ENCODE measurements at places on chromosomes 5 and 9. TPM values are rescaled to one million over a fixed set of nuclear protein-coding genes. Genes with fewer than 3 reads are reported as not detected.

Gene ARL10
- 7.9 TPM for total RNA-seq

Gene IFNA13
- total RNA-seq: not detected

Gene IFNA14
- total RNA-seq: not detected

GRCh38 chr5:129496421-129496820 lies 36.3 kb downstream of the ADAMTS19 start:
- H3K4me3 ChIP-seq: no peak overlapping the region
- H3K27ac ChIP-seq: no peak overlapping the region
- no peaks in the 10 kb centered on the region for H3K27me3 ChIP-seq
- no peaks in the 10 kb centered on the region for H3K4me1 ChIP-seq

DNA sequence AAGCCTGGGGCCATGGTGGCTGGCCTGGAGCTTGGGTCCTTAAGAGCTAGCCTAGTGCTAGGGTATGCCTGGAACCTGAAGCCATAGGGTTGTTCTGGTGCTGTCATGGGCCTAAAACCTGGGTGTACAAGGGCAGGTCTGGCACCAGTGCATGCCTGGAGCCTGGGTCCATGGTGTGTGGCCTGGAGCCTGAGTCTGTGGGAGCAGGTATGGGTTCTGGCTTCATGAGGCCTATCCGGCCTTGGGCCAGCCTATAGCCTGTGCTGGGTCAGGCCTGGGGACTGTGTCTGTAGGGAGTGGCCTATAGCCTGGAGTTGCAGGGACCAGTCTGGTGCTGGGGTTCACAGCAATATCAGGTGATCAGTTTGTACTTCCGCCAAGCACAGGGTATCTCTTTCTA lies 347.2 kb upstream of the MEF2C start:
- H3K27ac ChIP-seq: no peak overlapping the region
- H3K4me3 ChIP-seq: no peak overlapping the region
- DNase-seq: no peak
- no peaks in the 10 kb centered on the region for H3K4me1 ChIP-seq
- no peaks in the 10 kb centered on the region for H3K36me3 ChIP-seq

GRCh38 chr9:126499911-126500599 lies 113.7 kb upstream of the LMX1B start:
- peak overlapping the region; percentile 84 for H3K4me3 ChIP-seq
- H3K27me3 ChIP-seq: no peaks in the 10 kb centered on the region
- H3K36me3 ChIP-seq: no peaks in the 10 kb centered on the region
- DNase-seq: peak; percentile 61
- H3K27ac ChIP-seq: no peak overlapping the region

GRCh38 chr5:138884554-138884953 lies 9.4 kb upstream of the LRRTM2 start:
- H3K4me1 ChIP-seq: peaks cover 6% of the 10 kb centered on the region
- no peaks in the 10 kb centered on the region for H3K27me3 ChIP-seq
- no peak for DNase-seq
- H3K4me3 ChIP-seq: no peak overlapping the region
- H3K36me3 ChIP-seq: peaks cover 39% of the 10 kb centered on the region
- no peak overlapping the region for H3K27ac ChIP-seq

DNA sequence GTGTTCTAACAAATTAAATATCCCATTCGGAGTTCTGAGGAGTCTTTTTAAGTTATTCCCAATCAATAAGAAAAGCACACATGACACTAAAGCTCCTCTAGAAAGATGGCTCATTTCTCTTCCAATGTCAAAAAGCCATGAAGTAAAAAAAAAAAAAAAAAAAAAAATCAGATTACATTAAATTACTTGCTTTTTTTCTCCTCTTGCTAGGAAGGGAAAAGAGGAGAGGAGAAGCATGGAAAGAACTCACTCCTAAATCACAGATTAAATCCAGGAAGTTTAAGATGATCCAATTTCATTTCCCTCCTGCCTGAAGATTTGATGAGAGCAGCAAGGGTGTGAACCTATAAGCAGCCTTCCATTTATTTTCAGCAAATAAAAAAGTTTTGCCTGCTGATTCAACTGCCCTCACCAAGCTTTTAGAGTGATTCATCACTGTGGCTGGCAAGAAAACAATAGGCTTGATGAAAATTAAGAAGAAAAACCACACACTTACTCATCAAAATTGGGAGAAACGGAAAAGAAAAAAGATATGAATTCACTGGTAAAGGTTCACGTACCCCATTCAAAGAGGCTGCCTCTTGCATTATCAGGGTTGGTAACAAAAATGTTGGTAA lies 19.7 kb downstream of the MYO10 start:
- no peak overlapping the region for H3K27ac ChIP-seq
- H3K36me3 ChIP-seq: peaks cover 3% of the 10 kb centered on the region
- no peak overlapping the region for H3K4me3 ChIP-seq
- DNase-seq: no peak

DNA sequence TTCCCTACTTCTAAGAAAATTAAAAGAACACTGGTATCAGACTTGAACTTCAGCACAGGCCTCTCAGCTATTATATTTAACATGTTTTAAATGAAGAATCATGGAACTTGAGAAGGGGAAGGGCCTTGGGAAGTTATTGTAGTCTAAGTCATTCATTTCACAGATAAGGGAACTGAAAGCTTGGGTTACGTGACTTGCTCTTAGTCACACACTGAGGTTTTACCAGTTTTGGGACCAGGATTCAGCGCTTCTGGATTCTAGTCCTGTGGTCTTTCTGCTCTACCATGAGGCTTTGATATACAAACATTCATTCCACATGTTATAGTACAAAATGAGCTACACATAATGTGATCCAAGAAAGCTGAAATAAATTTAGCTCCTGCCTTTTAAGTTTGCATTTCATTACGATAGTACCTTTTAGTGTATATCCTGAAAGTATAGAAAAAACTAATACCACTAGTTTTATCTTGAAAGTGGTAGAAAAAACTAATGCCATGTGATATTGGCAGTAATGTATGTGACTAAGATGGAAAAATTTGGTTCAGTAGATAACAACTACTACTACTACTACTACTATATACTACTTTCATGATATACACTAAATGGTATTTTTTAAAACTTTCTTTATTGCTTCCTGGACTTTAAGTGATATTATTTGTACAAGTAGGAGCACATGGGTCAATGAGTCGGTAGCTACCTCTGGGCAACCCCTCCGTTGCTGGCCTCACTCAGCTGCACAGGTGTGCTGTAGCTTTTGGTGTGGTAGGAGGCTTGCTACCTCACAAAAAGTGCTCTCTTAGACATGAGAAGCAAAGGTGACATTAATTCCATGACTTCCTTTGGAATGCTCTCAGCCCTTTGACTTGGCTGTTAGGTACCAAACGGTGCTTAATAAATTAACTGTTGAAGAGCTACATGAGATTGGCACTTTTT lies 40.7 kb downstream of the F2RL2 start:
- no peak overlapping the region for H3K4me3 ChIP-seq
- no peaks in the 10 kb centered on the region for H3K27me3 ChIP-seq
- peaks cover 8% of the 10 kb centered on the region for H3K4me1 ChIP-seq
- H3K36me3 ChIP-seq: no peaks in the 10 kb centered on the region

DNA sequence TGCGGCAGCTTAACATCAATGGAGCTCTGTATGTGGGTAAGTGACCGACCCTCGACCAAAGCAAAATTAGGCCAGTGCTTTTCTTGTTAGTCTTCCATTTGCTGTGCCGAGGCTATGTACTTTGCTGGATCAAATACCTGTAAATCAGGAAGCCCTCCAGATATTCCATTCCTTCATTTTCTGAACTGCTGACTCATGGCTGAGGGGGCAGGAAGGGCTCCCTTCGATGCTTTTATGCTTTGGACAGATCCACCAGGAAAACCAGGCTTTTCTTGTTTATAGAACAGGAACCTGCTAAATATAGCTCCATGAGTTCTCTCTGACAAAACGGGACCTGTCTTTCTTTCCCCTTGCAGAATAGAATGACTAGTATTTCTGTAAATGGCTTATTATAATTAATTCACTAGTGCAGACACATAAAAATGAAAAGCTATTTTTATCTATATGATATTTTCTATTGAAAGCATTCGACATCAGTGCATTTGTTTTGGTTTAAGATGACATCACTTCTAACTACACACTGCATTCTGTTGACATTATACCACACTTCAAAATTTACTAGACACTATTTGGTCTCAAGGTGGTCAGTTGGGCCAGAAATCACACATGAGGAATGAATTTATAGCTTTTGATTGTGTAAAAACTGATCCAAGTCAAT lies 93.3 kb downstream of the LIFR start:
- no peaks in the 10 kb centered on the region for H3K36me3 ChIP-seq
- H3K27me3 ChIP-seq: no peaks in the 10 kb centered on the region
- no peak for DNase-seq
- no peak overlapping the region for H3K27ac ChIP-seq

DNA sequence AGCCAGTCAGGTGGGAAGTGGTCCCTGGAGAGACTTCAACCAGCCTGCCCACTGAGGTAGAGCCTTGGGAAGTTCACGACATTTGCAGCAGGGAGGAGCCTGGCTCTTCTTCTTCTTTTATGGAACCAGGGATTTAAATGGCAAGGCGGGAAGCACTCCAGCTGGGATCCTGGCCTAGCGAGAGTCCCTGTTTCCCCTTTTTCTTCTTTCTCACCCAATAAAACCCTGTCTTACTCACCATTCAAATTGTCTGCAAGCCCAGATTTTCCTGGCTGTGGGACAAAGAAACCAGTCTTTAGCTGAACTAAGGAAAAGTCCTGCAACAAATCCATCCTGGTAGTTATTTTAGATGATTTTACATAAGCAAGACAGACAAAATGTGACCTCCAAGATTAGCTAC lies 503.7 kb downstream of the CDH10 start:
- H3K4me1 ChIP-seq: no peaks in the 10 kb centered on the region
- no peak overlapping the region for H3K27ac ChIP-seq
- DNase-seq: peak; percentile 29
- H3K27me3 ChIP-seq: no peaks in the 10 kb centered on the region
- no peak overlapping the region for H3K4me3 ChIP-seq

GRCh38 chr5:72252574-72253155 lies 67.4 kb downstream of the MRPS27 start:
- no peak overlapping the region for H3K4me3 ChIP-seq
- H3K27me3 ChIP-seq: no peaks in the 10 kb centered on the region
- DNase-seq: no peak
- H3K36me3 ChIP-seq: peaks cover 2% of the 10 kb centered on the region
- peaks cover 3% of the 10 kb centered on the region for H3K4me1 ChIP-seq

GRCh38 chr9:70444904-70445303 lies 30.4 kb upstream of the KLF9 start:
- DNase-seq: no peak
- no peak overlapping the region for H3K4me3 ChIP-seq
- peaks cover 5% of the 10 kb centered on the region for H3K36me3 ChIP-seq
- H3K4me1 ChIP-seq: no peaks in the 10 kb centered on the region
- H3K27me3 ChIP-seq: no peaks in the 10 kb centered on the region

DNA sequence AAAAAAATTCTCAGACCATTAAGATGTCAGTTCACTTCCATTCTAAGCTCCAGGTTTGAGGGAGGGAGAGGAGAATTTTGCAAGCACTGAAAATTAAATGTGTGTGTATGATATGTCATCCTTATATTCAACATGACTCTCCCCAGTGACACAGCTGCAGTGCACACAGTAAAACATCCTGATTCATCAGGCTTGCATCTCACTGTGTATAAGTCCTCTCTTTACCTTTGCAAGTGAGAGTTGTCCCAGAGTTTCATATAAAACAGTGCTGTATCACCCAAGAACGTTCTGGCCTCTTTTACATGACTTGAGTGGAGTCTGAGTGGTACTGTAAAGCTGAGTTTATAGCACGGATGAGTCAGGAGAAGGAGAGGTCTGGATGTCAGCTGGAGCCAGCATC lies 50.0 kb downstream of the DMRT2 start:
- no peak for DNase-seq
- H3K27me3 ChIP-seq: no peaks in the 10 kb centered on the region
- no peaks in the 10 kb centered on the region for H3K4me1 ChIP-seq
- no peaks in the 10 kb centered on the region for H3K36me3 ChIP-seq

DNA sequence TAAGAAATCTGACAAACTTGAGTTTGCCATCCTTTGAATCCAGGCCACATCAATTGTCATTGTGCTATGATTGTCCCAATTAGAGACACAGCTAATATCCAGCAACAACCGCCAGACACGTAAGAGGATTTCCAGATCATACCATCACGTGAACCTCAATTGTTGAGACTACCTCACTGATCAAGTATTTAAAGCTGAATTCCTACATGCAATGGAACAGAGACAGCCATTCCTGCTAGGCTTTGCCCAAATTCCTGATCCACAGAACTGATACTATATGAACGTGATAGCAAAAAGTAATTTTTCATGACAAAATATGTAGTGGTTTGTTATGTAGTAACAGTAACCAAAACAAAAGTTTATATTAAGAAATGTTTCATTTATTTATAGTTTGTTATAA lies 657.7 kb downstream of the PRR16 start:
- DNase-seq: no peak
- H3K27ac ChIP-seq: no peak overlapping the region
- H3K36me3 ChIP-seq: no peaks in the 10 kb centered on the region
- no peaks in the 10 kb centered on the region for H3K27me3 ChIP-seq
- H3K4me3 ChIP-seq: no peak overlapping the region

GRCh38 chr9:76567086-76567485 lies 108.1 kb downstream of the GCNT1 start:
- H3K27me3 ChIP-seq: no peaks in the 10 kb centered on the region
- no peak for DNase-seq
- H3K4me1 ChIP-seq: no peaks in the 10 kb centered on the region
- no peaks in the 10 kb centered on the region for H3K36me3 ChIP-seq
- H3K4me3 ChIP-seq: no peak overlapping the region

GRCh38 chr9:99071313-99072039 lies 33.4 kb upstream of the TGFBR1 start:
- H3K36me3 ChIP-seq: no peaks in the 10 kb centered on the region
- H3K27ac ChIP-seq: no peak overlapping the region
- no peaks in the 10 kb centered on the region for H3K4me1 ChIP-seq
- H3K4me3 ChIP-seq: no peak overlapping the region
- H3K27me3 ChIP-seq: no peaks in the 10 kb centered on the region
- no peak for DNase-seq
